ENCODE measurements at places on chromosomes 4 and X. TPM values are rescaled to one million over a fixed set of nuclear protein-coding genes. Genes with fewer than 3 reads are reported as not detected.

Gene RS1
- total RNA-seq = 6.3 TPM

Gene CT45A5
- 1.00 TPM for total RNA-seq

Gene NDST3
- total RNA-seq = 0.74 TPM

Gene SPP1
- 29.3 TPM for total RNA-seq

Gene PPP1R2C
- total RNA-seq = not detected

Gene CNKSR2
- total RNA-seq = 41.4 TPM

Gene GAGE12H
- total RNA-seq = not detected

Gene CYTL1
- total RNA-seq = 0.40 TPM

Gene GUCY1A1
- 48.9 TPM for total RNA-seq

- no peak overlapping the region for H3K27ac ChIP-seq
- H3K27me3 ChIP-seq = no peaks in the 10 kb centered on the region
- no peaks in the 10 kb centered on the region for H3K4me1 ChIP-seq
- no peak for DNase-seq
Measured at GRCh38 chrX:122586831-122587230, 597.2 kb upstream of the GRIA3 start.

GRCh38 chrX:17563076-17563475 lies 174.2 kb upstream of the SCML1 start:
- H3K27ac ChIP-seq = no peak overlapping the region
- H3K4me3 ChIP-seq = no peak overlapping the region
- H3K36me3 ChIP-seq = no peaks in the 10 kb centered on the region
- DNase-seq = no peak

DNA sequence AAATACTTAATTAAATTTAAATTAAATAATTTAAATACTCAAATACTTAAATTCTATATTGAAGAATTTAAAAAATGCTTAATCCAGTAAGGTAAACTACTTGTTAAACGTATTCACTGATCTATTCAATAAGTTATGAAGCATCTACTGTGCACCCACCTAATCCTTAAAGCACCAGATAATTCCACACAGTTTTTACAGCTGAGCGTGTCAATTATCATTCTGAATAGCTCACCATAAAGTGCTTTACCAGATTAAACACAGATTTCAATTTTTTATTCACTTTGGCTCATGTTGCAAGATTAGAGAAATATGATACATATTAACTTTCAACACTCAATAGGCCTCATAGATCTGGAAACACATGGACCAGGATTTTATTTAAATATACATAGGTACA lies 79.2 kb upstream of the DDIT4L start:
- no peak overlapping the region for H3K4me3 ChIP-seq
- H3K4me1 ChIP-seq = no peaks in the 10 kb centered on the region
- no peak for DNase-seq

GRCh38 chrX:63506320-63506719 lies 155.2 kb upstream of the SPIN4 start:
- peak; percentile 34 for DNase-seq
- no peaks in the 10 kb centered on the region for H3K4me1 ChIP-seq
- no peak overlapping the region for H3K27ac ChIP-seq
- H3K36me3 ChIP-seq = no peaks in the 10 kb centered on the region
- no peaks in the 10 kb centered on the region for H3K27me3 ChIP-seq
- no peak overlapping the region for H3K4me3 ChIP-seq

GRCh38 chr4:42785817-42786216 lies 106.7 kb upstream of the GRXCR1 start:
- no peak for DNase-seq
- H3K36me3 ChIP-seq = no peaks in the 10 kb centered on the region
- H3K27me3 ChIP-seq = no peaks in the 10 kb centered on the region
- H3K4me3 ChIP-seq = no peak overlapping the region

DNA sequence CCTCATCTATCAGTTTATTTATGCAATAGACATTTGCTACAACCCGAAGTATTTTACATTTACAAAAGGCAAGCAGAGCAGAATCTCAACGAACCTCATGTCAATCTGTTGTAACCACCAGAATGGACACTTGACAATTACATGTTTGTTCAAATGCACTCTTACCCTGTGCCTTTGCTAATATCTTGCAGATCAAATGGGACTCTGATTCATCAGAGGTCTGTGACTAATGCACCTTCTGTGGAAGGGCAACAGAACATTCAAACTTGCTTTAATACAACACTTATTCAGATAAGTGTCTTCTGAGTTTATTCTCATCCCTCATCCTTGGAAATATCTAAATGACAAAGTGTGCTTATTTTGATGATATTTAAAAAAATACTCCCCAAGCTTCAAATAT lies 644.7 kb upstream of the PCDH10 start:
- H3K4me3 ChIP-seq = no peak overlapping the region
- H3K27me3 ChIP-seq = no peaks in the 10 kb centered on the region
- no peaks in the 10 kb centered on the region for H3K4me1 ChIP-seq

GRCh38 chr4:20395160-20395773 lies 143.6 kb downstream of the SLIT2 start:
- no peak overlapping the region for H3K4me3 ChIP-seq
- H3K4me1 ChIP-seq = no peaks in the 10 kb centered on the region
- H3K36me3 ChIP-seq = no peaks in the 10 kb centered on the region
- H3K27ac ChIP-seq = no peak overlapping the region
- H3K27me3 ChIP-seq = no peaks in the 10 kb centered on the region
- DNase-seq = no peak

DNA sequence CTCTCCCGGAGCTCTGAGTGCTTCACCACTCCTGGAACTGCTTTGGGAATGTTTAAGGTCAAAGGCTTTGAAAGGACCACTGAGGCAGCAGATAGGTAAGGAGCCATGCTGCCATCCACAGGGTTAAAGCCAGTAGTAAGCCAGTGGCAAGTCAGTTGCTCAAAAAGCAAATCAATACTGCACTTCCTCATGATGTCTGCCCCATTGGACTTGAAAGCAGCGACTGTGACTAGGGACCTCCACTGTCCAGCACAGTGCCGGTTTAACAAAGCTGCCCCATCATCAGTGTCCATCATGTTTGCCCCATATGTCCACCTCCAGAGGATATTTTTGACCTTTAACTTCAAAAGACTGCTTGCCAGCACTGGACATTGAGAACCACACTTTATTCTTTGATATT lies 49.9 kb upstream of the FGF13 start:
- H3K36me3 ChIP-seq = no peaks in the 10 kb centered on the region
- H3K27ac ChIP-seq = no peak overlapping the region
- DNase-seq = no peak
- peaks cover 7% of the 10 kb centered on the region for H3K4me1 ChIP-seq
- H3K27me3 ChIP-seq = peaks cover 13% of the 10 kb centered on the region
- no peak overlapping the region for H3K4me3 ChIP-seq

DNA sequence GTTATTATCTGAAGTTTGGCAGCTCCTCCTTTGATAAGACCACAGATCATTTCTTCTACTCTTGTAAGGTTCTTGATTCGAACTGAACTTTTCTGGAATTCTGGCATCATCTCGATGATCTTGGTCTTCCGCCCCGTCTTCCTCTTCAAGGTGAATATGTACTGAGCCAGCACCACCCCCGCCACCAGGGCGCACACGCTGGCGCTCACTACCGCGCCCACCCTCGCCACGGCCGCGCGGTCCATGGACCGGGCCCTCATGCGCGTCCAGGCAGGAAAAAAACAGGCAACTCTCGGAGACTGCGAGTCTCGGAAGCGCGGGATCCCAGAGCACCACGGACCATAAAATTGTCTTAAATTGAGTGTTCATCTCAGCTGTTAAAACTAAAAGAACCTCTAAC lies 458.4 kb upstream of the NDST3 start:
- no peaks in the 10 kb centered on the region for H3K36me3 ChIP-seq
- no peak overlapping the region for H3K27ac ChIP-seq
- H3K4me3 ChIP-seq = no peak overlapping the region
- H3K27me3 ChIP-seq = no peaks in the 10 kb centered on the region

DNA sequence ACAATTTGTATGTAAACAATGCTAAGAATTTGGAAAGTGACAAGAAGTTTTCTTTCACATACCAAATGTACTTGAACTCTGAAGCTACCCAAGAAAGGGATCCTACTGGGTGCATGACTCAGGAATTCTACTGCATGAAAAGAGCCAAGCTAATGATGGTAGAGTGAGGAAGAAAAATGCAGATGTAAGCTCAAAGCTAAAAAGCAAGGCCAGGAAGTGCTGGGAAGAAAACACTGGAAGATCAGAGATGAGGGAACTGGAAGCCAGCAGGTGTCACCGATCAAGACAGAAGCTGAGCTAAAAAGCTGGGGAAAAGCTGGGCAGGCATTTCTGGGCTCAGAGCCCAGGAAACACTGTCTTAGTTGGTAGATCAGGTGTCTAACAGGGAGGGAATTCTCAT lies 449.1 kb downstream of the NKX6-1 start:
- H3K27me3 ChIP-seq = no peaks in the 10 kb centered on the region
- H3K4me3 ChIP-seq = no peak overlapping the region
- DNase-seq = peak; percentile 42
- no peaks in the 10 kb centered on the region for H3K4me1 ChIP-seq
- H3K36me3 ChIP-seq = no peaks in the 10 kb centered on the region

GRCh38 chr4:13515268-13515667 lies 29.0 kb downstream of the NKX3-2 start:
- H3K27ac ChIP-seq = no peak overlapping the region
- H3K27me3 ChIP-seq = peaks cover 6% of the 10 kb centered on the region
- DNase-seq = no peak
- no peaks in the 10 kb centered on the region for H3K36me3 ChIP-seq
- no peaks in the 10 kb centered on the region for H3K4me1 ChIP-seq

DNA sequence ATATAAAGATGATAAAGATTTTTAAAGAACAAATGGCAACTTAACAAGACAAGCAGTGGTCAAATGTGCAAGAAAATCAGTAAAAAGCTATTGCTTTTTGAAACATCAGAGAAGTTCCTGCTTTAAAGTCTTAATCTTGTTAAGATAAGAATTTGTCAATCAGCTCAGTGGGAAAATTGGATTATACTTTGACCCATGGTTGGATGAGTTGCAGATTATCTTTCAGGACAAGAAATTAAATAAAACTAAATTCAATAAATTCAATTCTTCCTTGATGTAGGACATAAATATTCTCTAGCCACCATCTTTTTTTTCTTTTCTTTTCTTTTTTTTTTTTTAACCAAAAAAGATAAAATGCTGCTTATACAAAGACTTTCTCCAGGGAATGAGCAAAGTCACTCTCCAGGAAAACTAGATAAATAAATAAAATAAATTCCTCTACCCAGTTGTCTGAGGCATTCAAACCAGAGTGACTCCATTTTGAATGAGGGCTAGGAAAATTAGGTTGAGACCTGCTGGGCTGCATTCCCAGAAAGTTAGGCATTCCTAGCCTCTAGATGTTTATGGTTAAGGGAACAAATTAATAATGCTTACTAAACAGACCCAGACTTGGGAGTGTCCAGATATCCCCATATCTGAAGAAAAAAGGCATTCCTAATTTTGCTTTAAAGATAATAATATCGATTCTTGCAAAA lies 211.2 kb downstream of the SNCA start:
- DNase-seq = no peak
- no peak overlapping the region for H3K27ac ChIP-seq
- no peak overlapping the region for H3K4me3 ChIP-seq
- no peaks in the 10 kb centered on the region for H3K27me3 ChIP-seq

DNA sequence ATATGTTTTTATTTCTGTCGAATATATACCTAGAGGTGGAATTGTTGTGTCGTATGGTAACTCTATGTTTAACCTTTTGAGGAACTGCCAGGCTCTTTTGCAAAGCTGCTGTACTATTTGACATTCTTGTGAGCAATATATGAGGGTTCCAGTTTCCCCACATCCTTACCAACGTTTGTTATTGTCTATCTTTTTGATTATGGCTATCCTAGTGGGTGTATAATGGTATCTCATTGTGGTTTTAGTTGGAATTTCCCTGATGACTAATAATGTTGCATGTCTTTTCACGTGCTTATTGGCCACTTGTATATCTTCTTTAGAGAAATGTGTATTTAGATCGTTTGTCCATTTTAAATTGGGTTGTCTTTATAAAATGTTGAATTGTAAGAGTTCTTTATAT lies 24.5 kb downstream of the REPS2 start:
- H3K27ac ChIP-seq = no peak overlapping the region
- H3K4me1 ChIP-seq = peaks cover 3% of the 10 kb centered on the region
- H3K4me3 ChIP-seq = no peak overlapping the region

DNA sequence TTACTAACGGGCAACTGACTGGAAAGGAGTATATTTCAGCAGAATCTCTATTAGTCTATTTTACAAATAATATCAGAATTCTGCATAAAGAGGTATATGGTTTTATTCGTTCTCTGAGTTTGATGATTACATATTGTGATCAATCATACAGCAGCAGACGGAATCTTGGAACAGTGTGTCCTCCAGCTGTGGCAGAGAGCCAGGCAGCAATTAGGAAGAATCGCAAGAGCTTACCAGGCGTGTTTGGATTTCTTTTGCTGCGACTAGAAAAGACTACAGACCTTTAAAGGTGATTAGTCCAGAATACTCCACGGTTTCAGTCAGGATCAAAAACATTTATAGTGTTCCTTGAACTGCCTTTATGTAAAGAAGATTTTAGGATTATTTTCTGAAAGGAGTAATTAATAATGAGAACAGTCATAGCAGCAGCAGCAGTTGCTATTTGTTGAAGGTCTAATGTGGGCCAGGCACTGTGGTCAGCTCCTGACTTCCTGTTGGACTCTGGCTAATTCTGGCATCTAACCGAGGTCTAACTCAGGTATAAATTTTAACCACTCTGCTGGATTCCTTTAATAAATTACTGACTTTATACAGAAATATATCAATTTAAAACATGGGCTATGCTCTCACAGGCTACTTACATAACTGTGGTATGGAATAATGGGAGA lies 225.3 kb upstream of the CXorf66 start:
- DNase-seq = peak; percentile 20
- H3K27me3 ChIP-seq = peaks cover 8% of the 10 kb centered on the region
- no peaks in the 10 kb centered on the region for H3K36me3 ChIP-seq
- no peak overlapping the region for H3K27ac ChIP-seq
- H3K4me3 ChIP-seq = no peak overlapping the region
- no peaks in the 10 kb centered on the region for H3K4me1 ChIP-seq

GRCh38 chr4:120286813-120287212 lies 220.2 kb upstream of the MAD2L1 start:
- peak; percentile 18 for DNase-seq
- no peaks in the 10 kb centered on the region for H3K36me3 ChIP-seq
- H3K4me1 ChIP-seq = no peaks in the 10 kb centered on the region
- H3K27ac ChIP-seq = no peak overlapping the region

DNA sequence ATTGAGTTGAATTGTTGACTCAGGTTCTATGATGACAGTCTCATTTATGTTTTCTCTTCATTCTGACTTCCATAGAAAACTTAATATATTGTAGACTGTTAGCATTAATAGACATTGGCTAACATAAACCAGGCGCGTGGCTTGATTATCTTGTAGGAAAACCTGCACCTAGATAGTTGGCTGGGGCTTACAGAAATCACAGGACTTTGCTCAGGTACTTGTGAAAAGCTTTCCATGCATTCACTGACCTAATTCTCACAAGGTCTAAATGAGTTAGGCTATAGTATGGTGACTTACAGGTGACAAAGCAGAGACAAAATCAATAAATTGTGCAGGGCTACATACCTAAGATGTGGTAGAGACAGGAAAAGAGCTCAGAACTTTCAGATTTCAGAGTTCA lies 212.8 kb downstream of the GPAT3 start:
- no peak overlapping the region for H3K27ac ChIP-seq
- no peaks in the 10 kb centered on the region for H3K4me1 ChIP-seq
- no peak overlapping the region for H3K4me3 ChIP-seq
- no peaks in the 10 kb centered on the region for H3K36me3 ChIP-seq
- DNase-seq = no peak
- no peaks in the 10 kb centered on the region for H3K27me3 ChIP-seq

All from lung (tissue), 17 donors.